ENCODE measurements at places on chromosomes 3 and 15. TPM values are rescaled to one million over a fixed set of nuclear protein-coding genes. Genes with fewer than 3 reads are reported as not detected.

The TP63 gene
- total RNA-seq = 0.09 TPM

The GOLGA8A gene
- 13.2 TPM for total RNA-seq

The DUOXA2 gene
- not detected for total RNA-seq

The PIERCE2 gene
- 0.60 TPM for total RNA-seq

The MESP2 gene
- 1.9 TPM for total RNA-seq

The SNX22 gene
- 0.26 TPM for total RNA-seq

The GOLGA6L4 gene
- 0.86 TPM for total RNA-seq

The UBA7 gene
- total RNA-seq = 53.9 TPM

The TBC1D5 gene
- 82.0 TPM for total RNA-seq

The PFN2 gene
- total RNA-seq = 248 TPM

The SLC12A1 gene
- not detected for total RNA-seq

The TTC21A gene
- total RNA-seq = 4.8 TPM

The ATP2C1 gene
- total RNA-seq = 186 TPM

The CHRNA5 gene
- 0.94 TPM for total RNA-seq

The TTLL13 gene
- 0.16 TPM for total RNA-seq

The SPATA12 gene
- total RNA-seq = not detected

The AGBL1 gene
- total RNA-seq = not detected

The MNS1 gene
- 1.9 TPM for total RNA-seq

The CFAP100 gene
- total RNA-seq = not detected

The ISLR2 gene
- 0.16 TPM for total RNA-seq

The UBXN7 gene
- 19.8 TPM for total RNA-seq

The LYZL4 gene
- not detected for total RNA-seq

The CHRM5 gene
- under 0.01 TPM for total RNA-seq

The CDC25A gene
- 0.94 TPM for total RNA-seq

The CHST2 gene
- 5.5 TPM for total RNA-seq

The SPTSSB gene
- total RNA-seq = under 0.01 TPM

The FOXB1 gene
- total RNA-seq = not detected

The TMED3 gene
- 126 TPM for total RNA-seq

The STAB1 gene
- total RNA-seq = 0.32 TPM

The MFAP1 gene
- 32.0 TPM for total RNA-seq

The ZNF502 gene
- 4.6 TPM for total RNA-seq

The EPHB1 gene
- total RNA-seq = 0.63 TPM

The RTP1 gene
- total RNA-seq = not detected

The GRIP2 gene
- 0.09 TPM for total RNA-seq

The CLDN11 gene
- 632 TPM for total RNA-seq

Measured in bronchial smooth muscle cell (primary cell).